ENCODE measurements at places on chromosomes 11 and 22.

GRCh38 chr11:1916986-1917522 lies 2.4 kb upstream of the TNNT3 start:
- ATAC-seq = no peak

DNA sequence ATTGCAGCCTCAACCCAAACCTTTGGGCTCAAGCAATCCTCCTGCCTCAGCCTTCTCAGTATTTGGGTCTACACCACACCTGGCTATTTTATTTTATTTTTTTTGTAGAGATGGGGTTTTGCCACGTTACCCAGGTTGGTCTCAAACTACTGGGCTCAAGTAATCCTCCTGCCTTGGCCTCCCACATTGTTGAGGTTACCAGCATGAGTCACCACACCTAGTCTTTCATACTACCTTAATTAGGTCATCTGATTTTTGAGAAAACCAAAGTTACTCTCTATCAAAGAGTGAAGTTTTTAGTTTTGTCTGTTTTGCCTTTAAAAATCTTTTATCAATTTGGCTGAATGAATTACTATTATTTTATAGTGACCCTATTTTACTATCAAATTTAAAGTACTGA lies 335.6 kb upstream of the LRRC4C start:
- ATAC-seq = no peak

- ATAC-seq = no peak
These were observed 49.6 kb upstream of the SHANK2 start for GRCh38 chr11:71301858-71302533.

DNA sequence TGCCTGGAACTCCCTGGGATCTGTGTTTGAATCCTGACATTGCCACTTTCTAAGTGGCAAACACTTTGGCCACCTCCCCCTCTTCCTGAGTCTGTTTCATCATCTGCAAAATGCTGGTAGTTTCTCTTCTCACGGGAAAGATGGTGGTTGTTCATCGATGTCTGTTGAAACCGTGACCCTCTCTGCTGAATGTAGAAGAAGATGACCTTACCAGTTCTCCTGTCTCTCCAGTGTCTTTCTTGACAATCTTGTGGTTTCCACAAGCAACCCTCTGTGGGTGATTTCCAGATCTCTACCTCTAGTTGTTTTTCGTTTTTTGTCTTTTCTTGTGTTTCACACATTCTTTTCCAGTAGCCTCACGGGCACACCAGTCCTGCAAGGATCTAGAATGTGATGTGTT lies 27.5 kb downstream of the ZBTB16 start:
- ATAC-seq = no peak

DNA sequence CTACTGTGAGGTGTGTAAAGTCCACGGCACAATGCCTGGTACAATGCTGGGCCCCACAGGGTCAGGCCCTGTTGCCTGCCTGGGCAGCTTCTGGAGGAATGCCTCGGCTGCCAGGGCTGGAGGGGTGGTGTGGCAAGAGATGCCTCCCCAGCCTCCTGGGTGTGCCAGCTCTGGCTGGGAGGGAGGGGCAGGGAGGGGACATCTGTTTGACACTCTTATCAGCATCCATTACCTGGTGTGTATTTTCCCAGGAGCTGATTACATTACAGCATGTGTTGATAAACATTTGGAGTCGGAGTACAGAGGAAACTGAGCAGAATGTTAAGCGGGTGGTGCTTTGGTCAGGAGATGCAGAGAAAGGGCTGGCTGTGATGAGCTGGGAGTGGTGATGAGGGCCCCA lies 11.0 kb upstream of the NECTIN1 start:
- ATAC-seq = no peak

- ATAC-seq = no peak
These were observed 84.8 kb upstream of the PAX6 start for GRCh38 chr11:31895926-31896325.

DNA sequence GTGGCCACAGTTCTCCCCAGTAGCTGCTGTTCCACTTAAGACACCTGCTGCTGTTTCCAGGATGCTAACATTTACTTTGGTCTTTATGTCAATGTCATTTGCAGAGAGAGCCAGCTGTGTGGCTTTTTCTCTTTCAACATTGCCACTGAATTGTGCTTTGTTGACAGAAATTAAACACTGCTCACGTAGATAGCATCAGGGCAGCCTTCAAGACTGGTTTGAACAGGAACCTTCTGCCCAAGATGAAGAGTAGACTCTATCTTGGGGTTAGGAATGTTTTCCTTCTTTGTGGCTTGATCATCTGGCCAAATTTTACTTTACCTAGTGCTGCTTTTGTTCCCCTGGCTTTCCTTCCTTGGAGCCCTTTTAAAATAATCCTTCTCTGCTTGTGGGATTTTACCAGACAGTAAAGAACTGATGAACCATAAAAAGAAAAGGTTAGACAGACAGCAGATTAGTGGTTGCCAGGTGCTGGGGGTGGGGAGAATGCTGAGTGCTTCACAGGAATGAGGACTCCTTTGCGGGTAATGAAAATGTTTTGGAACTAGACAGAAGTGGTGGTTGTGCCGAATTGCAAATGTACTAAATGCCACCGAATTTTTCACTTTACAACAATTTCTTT lies 22.7 kb upstream of the XBP1 start:
- ATAC-seq = no peak

GRCh38 chr11:60783141-60783484 lies 2.0 kb upstream of the MS4A10 start:
- no peak for ATAC-seq

DNA sequence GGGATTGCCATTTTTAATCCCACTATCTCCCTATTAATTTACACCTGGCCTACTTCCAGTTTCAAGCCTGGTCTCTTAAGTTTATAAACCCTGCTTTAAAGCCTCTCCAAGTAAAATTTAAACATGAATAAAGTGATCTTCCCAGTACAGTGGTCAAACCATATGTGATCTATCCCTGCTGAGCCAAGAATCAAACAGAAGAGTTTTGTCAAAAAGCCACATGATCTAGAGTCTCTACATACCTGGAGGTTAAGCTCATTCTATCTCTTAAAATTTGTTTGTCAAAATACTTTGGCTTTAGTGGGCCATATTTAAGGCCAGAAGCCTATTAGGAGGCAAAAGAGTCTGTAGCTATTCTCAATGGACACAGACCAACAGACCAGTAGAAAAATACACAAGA lies 42.9 kb upstream of the DDI1 start:
- ATAC-seq = no peak

DNA sequence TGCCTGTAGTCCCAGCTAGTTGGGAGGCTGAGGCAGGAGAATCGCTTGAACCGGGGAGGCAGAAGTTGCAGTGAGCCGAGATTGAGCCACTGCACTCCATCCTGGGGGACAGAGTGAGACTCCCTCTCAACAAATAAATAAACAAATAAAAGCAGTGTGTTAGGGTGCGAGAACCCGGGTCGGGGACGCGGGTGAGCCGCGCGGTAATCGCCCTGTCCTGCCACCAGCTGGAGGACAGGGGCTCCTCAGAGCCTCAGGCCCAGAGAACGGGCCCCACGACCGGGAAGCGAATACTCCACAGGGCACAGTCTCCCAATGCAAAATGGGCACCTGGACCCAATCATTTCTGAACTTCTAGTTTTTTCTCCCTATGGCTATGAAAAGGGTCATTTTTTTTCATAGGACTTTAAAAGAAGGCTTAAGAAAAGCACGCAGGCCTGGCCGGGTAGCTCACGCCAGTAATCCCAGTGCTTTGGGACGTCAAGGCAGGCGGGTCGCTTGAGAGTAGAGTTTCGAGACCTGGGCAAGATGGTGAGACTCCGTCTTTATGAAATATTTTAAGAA lies 744 bp upstream of the MCM5 start:
- no peak for ATAC-seq

GRCh38 chr11:86738568-86738967 lies 61.8 kb upstream of the PRSS23 start:
- no peak for ATAC-seq
